Activated T-cell treated with anti-CD3 and anti-CD28 coated beads, Interleukin-2, amount 50 U/mL, for 4 hours (primary cell): ENCODE measurements at places on chromosomes 1 and 21.

DNA sequence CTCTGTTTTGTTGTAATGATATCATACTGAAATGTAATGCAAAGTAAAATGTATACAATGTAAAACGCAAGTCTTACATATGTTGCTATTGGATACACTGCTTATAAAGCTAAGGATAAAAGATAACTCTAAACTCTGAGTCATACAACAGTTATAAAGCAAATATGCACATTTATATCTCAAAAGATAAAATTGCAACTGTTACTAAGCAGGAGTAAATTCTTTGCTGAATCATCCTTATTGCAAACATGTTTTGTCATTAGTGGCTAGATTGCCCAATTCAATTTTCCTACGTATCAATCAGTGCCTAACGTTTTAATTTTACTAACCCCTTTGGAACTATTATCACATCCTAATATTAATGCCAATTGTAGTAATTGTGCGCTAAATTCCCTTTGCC, 762.9 kb downstream of the LTN1 start:
- DNase-seq, result no peak

- no peak for DNase-seq
These were observed 31.9 kb downstream of the SERINC2 start for GRCh38 chr1:31444725-31445448.

- no peak for DNase-seq
These were observed 84.7 kb downstream of the PDE9A start for GRCh38 chr21:42737951-42738590.

GRCh38 chr1:161265305-161265704, 6.8 kb downstream of the PCP4L1 start:
- DNase-seq, result no peak

GRCh38 chr1:67977756-67978155, 72.7 kb downstream of the DIRAS3 start:
- no peak for DNase-seq

GRCh38 chr1:24929398-24930259, 447 bp downstream of the RUNX3 start:
- DNase-seq, result peak; percentile 30

- no peak for DNase-seq
These were observed 59.4 kb upstream of the LRRC8B start for GRCh38 chr1:89465201-89465600.

DNA sequence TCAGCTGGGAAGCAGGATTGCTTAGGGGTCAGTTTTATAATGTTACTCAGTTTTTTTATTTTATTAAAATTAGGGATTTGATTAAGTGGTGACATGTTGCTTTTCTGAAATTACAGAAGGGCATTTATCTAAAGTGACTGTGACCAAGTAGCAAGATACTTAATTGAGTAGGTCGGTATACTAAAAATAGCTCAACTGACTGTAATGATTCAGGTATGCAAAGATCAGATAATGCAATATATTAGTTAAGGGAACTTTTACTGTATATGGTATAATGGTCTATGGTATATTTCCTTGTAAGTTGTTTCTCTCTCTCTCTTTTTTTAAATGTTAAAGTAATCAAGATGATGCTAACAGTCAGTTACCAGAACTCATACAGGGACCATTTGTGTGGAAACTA, 26.2 kb downstream of the RLF start:
- no peak for DNase-seq

DNA sequence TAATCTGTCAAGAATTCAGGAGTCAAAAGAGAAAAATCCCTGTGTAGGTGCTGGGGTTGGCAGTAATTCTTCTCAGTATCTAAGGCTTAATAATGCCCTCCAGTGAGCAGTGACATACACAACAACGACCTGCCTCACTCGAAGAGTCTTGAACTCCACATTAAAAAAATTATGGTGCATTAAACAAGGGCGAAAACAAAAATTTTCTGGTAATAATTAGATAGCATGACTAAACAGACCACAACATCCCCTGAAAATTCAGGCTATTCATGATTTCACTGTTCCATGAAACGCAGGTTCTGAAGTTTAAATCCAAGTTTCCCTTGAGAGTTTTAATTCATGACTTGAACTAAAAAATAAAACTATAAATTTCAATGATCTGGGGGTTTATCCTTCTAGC, 5.1 kb downstream of the SRSF4 start:
- DNase-seq, result no peak

GRCh38 chr1:18470671-18471355, 9.9 kb upstream of the KLHDC7A start:
- no peak for DNase-seq

GRCh38 chr1:74579425-74579824, 67.0 kb upstream of the LRRC53 start:
- DNase-seq, result no peak

- no peak for DNase-seq
These were observed 2.4 kb upstream of the SLC19A1 start for GRCh38 chr21:45544449-45545235.

DNA sequence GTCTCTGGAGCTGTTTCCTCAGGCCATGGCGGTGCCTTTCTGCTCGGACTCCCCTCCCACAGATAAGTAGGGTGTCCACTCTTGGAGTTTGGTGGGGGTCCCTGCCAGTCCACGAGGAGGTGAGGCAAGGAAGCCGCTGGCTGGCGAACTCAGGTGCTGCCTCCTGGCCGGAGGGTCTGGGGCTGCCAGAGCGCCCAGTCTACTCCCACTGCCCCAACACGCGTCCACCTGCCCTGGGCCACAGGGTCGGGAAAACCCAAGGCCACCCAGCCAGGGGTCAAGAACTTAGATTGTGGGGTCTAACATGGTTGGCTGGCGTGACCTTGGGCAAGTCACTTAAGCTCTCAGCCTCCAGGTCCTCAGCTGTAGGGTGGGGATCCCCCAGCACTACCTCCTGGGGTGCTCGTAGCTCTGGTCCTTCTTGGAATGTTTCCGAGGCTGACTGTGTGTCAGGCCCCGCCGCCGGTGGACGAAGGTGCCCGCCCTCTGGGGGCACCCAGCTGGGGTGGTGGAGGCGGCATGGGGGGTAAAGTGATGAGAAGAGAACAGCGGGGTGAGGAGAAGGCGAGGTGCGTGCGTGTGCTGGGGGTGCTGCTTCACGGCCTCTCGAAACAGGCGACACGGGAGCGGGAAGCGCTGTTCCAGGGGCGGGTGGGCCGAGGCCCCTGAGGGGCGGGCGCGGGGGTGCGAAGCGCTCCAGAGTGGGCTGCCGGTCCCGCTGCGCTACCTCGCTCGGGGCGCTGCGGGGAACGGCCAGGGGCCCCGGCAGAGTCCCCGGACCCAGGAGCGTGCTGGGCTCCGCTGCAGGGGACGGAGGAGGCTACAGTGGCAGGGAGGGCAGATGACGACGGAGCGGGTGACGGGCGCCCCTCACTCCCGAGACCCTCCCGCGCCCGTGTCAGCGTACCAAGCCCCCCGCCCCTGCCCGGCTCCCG, 1.2 kb downstream of the SH2D5 start:
- DNase-seq, result no peak

DNA sequence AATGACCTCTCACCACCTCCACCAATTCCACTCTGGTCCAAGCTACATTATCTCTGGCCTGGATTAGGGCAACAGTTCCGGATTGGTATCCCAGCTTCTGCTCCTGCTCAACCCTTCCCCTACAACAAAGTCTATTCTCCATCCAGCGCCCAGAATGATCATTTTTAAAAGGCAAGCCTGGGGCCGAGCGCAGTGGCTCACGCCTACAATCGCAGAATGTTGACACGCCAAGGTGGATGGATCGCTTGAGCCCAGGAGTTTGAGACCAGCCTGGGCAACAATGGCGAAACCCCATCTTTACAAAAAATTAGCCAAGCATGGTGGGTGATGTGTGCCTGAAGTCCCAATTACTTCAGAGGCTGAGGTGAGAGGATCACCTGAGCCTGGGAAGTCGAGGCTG, 2.2 kb downstream of the LYST start:
- no peak for DNase-seq

- DNase-seq, result no peak
These were observed 29.1 kb downstream of the ZBTB17 start for GRCh38 chr1:15946571-15947381.

DNA sequence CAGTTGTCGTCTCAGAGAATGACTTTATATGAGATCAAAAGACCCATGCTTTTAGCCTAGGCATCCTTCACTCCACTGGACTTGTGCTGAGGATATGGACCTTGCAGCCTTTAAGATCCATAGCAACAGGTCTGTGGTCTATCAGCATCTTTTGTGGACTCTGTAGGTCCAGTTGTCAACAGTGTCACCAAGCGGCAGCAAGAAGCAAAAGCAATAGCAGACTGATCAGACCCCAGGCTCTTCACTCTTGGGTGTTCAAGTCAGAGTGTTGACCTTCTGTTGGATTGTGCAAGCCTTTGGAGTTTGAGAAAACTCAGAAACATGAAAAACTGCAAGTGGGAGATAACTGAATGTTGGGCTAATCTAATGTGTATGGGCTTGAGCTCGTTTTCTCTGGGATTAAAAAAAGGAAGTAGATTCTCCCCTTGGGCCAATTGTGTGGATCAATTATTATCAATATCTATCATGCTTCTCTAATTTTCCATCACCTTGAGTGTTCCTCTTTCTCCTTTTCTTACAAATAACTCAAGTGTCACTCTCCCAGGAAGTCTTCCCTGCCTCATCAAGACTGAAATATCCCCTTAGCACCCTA, 144.2 kb downstream of the LYPLAL1 start:
- DNase-seq, result no peak

GRCh38 chr1:150562446-150563339, 13.5 kb downstream of the ADAMTSL4 start:
- peak; percentile 64 for DNase-seq

DNA sequence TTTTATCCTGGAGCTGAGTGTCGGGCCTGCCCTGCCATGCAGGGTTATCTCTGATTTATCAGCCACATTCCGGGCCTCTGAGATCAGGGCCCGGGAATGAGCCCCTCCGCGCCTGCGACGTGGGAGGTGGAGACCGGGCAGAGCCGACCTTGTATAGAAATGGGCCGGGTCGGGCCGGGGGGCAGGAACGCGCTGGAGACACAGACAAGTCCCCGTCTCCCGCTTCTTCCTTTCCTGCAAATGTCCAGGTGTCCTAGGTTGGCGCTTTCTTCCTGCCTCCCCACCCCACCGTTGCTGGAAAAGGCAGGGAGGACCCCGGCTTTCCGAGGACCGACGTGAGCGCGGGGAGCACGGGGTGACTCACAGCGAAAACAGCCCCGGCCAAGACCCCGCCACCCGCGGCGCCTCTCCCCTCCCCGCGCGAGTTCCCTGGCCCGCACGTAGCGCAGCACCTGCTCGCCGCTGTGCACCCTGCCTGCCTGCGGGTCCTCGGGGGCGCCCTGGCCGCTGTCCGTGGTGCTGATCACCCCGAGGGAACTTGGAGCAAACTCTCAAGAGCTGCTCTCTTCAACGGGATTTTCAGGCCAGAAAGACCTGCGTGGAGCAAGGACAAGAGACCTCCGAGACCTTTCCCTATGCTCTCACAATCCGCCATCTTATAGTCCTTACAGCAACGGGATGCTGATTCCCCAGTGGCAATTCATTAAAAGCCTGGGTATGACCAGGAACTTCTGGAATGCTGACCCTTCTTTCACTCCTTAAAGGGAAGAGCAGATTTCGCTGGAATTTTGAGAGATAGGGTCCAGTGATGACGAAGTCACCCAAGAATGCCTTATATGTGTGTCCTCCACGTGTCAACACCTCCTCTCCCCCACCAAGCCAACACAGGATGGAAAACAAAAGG, 475 bp upstream of the NPPB start:
- peak; percentile 51 for DNase-seq

DNA sequence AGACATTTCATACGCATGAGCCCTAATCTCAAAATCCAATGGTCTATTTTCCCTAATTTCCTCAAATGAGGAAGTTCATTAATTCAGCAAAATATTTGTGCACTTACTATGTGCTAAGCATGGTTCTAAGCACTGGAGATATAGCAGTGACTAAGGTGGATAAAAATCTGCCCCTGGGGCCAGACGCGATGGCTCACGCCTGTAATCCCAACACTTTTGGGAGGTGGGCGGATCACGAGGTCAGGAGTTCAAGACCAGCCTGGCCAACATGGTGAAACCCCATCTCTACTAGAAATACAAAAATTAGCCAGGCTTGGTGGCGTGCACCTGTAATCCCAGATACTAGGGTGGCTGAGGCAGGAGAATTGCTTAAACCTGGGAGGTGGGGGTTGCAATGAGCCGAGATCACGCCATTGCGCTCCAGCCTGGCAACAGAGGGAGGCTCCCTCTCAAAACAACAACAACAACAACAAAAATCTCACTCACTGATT, 4.3 kb upstream of the MIIP start:
- DNase-seq, result no peak

- DNase-seq, result no peak
These were observed 177.3 kb upstream of the CAMK1G start for GRCh38 chr1:209406168-209406567.

DNA sequence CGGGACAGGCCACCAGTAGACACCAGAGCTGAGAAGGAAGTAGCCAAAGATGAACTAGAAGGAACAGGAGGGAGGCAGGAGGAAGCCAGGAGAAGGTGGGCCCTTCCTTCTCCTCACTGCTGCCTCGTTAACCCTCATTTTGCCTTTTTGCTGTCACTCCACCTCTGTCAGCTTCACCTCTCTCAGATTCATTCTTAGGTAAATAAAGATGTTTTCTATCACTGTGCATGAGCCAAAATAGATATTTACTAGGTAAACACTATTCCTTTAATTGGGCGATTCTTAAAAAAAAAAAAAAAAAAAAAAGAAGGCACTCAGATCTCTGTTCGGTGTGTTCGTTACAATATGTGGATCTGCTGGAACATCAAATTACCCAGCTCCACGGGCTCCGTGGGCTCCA, 112.3 kb downstream of the GLUL start:
- no peak for DNase-seq
